BE2C (cell line): ENCODE measurements at places on chromosomes 16 and 17.
A peak's percentile ranks its signal among the peaks of the same experiment; 100 is the strongest.

- no peak for DNase-seq
Observed at GRCh38 chr17:29358416-29358815, 31.7 kb upstream of the TAOK1 start.

DNA sequence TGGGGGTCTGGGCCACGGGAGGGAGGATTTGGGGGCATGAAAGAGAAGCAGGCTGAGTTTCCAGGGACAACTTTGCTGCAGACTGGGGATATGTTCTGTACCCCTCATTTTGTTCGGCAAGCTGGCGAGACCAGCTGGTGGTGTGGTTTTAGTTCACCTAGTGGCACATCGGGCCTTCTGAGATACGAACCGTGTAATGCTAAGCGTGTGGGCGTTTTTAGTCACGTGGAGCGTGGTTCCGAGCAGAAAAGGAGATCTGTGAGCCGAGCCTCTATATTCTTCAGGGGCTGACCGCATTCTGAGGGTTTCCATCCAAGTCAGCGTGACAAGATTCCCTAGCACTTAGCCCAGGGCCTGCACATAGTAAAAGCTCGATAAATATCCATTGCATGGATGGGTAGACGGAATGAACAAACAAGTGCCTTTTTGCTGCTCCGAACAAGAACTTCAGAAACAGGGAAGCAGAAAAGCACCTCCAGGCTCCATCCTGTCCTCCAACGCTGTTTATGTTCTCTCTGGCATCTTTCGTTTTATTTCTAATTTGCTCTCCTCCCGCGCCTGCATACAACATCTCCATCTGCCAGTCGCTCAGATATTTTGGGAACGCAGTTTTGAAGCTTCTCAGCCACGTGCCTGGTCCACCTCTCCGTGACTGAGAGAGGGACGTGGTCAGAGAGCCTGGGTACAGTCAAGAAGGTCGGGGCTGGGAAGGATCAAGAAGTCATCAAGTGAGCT is 5.8 kb downstream of the SYT17 start:
- DNase-seq: no peak

- peak; percentile 89 for DNase-seq
Observed at GRCh38 chr17:63834431-63835166, 7.1 kb upstream of the FTSJ3 start.

DNA sequence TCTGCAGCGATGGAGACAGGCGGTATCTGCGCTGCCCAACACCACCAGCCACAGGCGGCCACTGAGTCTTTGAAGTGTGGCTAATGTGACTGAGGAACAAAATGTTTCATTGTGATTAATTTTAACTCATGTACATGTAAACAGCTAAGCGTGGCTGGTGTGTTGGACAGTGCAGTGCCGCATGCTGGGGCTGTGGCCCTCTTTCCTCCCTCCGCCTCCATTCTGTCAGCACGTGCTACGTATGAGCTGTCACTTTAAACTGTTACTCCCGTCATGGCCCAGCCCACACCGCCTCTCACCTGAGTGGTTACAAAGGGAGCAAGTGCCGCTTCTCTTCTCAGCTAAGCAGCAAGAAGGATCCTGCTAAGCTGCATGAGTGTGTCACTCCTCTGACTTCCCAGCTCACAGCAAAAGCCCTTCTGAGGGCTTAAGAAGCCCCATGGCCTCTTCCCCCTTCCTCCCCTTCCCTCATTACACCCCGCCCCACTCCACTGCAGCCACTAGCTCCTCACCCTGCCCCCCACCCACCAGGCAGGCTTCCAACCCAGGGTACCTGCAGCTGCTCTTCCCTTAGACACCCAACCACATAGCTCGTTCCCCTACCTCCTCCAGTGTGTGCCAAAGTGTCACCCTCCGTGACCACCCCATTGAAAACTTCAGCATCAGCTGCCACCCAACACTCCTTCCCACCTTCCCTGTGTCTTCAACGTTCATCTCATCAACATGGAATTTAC is 15.0 kb downstream of the HASPIN start:
- no peak for DNase-seq

DNA sequence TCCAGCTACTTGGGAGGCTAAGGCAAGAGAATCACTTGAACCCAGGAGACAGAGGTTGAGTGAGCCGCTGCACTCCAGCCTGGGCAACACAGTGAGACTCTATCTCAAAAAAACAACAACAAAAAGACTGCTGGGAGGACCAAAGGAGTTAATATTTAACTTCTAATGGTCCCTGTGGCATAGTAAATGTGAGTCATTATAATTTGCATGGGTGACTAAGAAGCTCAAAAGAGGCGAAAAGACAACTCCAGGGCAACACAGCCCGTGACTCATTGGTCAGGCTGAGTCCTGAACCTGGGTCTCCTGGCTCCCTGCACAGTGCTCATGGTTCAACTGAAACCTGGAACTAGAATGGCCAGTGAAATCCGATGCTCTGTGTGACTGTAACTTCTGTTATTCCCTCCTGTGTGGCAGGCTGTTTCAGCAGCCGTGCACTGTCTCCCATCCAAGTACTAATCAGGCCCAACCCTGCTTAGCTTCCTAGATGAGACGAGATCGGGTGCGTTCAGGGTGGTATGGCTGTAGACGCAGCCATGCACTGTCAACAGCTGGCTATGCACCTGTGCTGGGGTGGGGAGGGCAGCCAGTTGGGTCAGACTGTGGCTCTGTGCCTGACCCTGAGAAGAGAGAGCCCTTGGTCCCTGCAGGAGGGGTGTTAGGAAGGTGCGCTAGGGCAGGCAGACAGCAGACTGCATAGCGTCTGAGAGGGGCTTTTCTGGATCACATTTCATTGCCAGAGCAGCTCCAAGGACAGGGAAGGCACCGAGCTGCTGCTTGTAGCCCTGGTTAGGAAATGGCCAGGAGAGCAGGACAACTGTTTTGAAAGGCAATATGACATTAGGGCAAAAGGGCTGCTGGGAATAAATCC is 14.5 kb upstream of the GPRC5C start:
- DNase-seq: no peak

DNA sequence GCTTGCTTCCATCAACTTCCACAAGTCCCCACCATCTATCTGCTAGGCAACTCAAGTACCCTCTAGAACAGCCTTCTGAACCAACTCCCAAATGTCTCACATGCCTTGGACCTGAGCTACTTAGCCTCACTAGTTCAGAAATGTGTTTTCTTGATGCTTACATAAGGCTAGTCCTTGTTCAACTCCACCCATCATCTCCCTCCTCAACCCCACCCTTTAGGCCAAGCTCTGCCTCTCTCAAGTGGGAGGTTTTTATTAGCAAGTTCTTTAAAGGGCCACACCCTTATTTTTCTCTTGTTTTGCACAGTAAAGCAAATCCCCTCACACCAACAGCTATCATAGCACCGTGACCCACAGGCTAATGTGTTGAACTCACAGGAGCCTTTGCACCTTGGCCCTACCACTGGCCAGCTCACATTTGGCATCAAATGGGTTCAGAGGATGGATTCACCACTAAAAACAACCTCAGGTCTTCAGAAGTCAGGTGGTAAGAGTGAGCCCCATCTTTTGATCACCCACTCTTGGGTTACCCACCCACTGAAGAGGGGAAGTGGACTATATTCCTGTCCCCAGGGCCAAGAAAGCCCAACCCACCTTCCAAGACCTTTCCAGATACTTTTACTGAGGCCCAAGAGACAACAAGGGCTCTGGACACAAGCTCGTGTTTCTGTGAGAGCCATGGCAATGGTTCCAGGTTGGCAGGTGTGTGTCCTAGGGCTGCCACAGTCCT is 12.2 kb downstream of the PIK3R5 start:
- DNase-seq: no peak

DNA sequence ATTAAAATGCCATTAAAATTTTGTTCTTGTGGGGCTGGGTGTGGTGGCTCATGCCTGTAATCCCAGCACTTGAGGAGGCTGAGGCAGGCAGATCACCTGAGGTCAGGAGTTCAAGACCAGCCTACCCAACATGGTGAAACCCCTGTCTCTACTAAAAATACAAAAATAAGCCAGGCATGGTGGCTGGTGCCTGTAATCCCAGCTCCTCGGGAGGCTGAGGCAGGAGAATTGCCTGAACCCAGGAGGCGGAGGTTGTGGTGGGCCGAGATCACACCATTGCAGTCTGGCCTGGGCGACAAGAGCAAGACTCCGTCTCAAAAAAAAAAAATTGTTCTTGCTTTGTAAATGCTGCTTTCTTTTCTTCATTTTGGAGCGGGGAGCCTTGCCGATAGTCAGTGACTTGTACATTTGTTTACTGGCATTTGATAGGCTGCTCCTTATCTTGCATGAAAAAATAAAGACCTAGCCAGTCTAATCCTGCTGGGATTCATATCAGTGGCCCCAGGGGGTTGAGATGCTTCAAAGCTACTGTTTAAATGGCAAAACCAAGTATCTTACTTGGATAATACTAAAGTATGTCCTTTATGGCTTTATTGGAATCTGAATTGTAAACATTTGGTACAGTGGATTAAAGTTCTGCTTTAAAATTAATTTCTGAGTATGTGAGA is 3.3 kb upstream of the CLTC start:
- DNase-seq: peak; percentile 20

GRCh38 chr16:78761427-78761826 is 662.0 kb downstream of the WWOX start:
- no peak for DNase-seq

DNA sequence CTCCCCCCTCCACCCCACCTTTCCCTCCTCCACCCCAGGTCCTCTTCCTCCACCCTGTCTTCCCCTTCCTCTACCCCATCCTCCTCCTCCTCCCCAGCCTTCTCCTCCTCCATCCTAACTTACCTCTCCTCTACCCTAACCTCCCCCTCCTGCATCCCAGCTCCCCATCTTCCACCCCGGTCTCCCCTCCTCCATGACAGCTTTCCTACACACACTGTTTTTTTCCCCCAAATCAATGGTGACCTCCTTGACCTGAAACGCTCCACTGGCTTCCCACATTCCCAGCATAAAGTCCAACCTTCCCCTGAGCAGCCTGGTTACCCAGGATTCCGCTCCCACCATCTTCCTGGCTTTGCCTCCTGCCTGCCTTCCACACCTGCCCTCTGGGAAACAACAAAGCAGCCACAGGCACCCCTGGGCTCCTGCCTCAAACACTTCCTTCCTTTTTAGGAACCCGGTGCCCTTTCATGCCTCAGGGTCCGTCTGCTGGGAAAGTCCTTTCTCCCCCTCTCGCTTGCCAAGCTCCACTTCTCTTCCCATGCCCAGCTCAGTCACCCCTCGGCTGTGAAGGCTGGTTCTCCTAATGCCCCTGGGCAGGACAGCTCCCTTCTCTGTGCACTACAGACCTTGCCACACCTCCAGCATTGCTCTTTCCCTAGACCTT is 2.1 kb downstream of the RGS9 start:
- no peak for DNase-seq

GRCh38 chr17:8365143-8365542 is 11.4 kb downstream of the KRABD2 start:
- DNase-seq: no peak

DNA sequence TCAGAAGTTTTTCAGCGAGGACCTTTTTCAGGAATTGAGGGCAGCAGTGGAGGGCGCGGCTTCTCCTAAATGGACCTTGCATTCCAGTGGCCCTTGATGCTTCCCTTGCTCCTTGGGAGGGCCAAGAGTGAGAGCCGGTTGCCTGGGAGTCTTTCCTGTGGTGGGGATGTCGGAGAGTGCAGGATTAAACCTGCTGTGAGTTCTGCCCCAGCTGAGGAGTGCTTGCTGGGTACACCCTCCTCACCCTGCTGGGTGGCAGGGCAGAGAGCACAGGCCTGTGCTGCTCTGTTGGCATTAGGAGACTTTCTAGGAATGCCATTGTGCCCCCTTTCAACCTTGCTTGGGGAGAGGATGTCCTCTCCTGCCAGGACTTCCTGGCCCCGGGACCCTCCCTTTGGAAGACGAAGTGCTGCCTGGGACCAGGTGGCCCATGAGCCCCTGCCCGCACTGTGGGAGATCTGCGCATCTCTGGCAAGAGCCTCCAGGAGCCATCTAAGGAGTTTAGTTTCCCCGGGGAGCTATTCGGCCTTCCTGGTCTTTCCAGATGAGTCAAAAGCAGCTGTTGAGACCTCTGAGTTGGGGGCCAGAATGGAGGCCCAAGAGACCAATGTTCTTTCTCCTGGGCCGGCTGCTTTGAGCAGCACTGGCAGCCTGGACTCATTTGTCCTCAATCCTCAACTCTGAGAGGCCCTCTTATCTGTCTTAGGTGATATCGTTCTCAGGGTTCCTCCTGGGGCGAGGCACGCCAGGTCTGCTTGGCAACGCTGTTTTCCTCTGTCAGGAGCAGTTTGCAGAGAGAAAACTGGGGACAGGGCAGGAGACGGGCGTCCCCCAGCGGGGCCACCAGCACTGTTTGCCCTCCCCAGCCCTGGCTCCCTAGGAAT is 5.6 kb downstream of the LLGL2 start:
- no peak for DNase-seq

DNA sequence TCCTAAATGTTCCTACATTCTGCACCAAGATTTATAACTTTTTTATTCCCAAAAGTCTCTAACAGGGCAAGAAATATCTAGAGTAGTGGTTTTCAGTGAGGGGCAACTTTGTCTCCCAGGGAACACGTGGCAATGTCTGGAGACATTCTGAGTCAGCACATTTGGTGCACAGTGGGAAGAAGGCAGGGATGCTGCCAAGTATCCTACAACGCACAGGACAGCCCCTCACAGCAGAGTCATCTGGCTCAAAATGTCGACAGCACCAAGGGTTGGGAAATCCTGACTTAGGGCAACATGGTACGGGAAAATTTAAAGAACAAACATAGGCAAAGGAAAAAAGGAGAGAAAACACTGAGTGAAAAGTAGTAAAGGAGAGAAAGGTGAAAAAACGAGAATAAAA is 61.8 kb downstream of the SMG6 start:
- no peak for DNase-seq

- DNase-seq: no peak
Observed at GRCh38 chr17:8924595-8924994, 40.9 kb downstream of the PIK3R5 start.

GRCh38 chr17:33964344-33964979 is 290.6 kb upstream of the CCL2 start:
- no peak for DNase-seq

DNA sequence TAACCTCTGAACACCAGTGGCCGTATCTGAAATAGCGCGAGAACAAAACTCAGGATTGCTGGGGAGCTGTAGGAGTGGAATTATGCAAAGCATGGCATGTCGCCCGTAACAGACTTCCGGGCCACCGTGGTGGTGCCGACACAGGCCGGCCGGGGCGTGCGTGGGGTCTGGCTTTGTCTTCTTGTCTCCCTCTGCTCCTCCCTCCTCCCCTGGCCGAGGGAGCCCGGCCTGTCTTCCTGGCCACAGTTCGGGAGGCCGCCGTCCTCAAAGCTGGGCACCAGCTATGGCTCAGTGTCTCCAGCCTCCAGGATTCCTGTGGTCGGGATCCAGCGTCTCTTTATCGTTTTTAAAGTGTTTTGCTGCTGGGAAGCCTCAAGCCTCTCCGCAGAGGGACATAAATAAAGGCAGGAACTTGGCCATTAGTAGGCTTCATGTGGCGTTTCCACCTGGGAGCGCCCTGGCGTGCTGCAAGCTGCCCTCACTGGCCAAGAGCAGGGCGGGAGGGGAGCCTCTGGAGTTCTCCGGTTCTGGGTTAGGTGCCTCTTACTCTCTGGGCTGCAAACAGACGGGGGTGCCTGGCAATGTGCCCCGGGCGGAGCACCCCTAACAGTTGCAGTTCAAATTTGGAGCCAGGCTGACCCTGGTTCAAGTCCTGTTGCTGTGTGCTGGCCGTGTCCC is 22.0 kb upstream of the NPTX1 start:
- no peak for DNase-seq
